ENCODE measurements at places on chromosomes 4 and X.

DNA sequence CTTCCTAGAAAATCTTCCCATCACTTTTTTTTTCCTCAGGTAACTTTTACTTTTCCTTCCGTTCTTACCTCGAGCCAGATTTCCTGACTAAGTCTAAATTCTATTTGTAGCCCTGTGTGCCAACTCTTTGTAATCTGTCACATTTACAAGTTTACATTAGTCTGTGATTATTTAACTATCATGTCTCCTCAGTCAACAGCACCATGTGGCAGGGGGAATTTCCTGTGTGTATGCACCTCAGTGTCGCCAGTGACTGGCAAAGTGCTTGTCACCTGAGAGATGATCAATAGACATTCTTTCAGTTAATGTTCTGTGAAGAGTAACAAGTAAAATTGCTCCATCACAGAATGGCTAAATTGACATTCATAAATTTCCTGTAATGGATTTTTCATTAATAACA is 468.5 kb downstream of the PDGFC start:
- DNase-seq = no peak

- no peak for DNase-seq
Measured at GRCh38 chr4:41074215-41074614, 140.1 kb downstream of the APBB2 start.

DNA sequence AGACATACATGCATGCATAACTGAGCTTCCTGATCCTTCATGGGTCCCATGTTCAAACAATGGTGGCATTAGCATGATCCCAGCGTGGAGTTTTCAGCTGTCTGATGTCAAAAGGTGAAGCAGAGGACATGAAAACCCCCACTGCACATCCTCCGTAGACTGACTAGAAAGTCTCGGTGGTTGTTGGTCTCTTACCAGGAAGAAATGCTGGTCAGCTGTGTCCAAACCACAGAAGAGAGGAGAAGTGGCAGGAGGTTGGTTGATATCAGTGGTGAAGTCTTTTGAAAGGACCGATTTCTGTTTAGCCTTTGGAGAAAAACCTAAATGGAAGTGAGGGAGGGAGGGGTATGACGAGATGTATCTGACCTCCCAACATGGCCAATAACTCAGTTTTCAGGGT is 201.9 kb downstream of the SPATA18 start:
- no peak for DNase-seq

- no peak for DNase-seq
Measured at GRCh38 chr4:184807797-184808712, 17.7 kb downstream of the ACSL1 start.

DNA sequence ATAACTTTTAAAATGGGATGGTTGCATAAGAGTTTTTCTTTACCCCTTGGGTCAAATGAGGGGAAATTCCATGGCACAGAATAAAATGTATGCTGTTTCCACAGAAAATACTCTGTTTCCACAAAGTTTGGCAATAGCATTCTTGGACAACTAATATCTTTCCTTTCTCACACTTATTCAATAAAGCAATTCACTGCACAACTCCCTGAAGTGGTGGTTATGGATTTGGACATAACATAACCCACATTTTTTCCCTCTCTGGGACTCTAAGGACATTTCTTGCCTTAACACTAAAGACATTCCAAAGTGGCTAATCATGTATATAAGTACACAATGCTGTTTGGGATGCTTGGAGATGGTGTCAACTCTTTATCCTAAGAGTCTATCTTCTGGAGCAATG is 51.7 kb upstream of the GPM6B start:
- no peak for DNase-seq

GRCh38 chr4:98804403-98804802 is 124.5 kb downstream of the EIF4E start:
- DNase-seq = no peak

GRCh38 chrX:73940893-73941470 is 363.0 kb upstream of the ZCCHC13 start:
- no peak for DNase-seq

DNA sequence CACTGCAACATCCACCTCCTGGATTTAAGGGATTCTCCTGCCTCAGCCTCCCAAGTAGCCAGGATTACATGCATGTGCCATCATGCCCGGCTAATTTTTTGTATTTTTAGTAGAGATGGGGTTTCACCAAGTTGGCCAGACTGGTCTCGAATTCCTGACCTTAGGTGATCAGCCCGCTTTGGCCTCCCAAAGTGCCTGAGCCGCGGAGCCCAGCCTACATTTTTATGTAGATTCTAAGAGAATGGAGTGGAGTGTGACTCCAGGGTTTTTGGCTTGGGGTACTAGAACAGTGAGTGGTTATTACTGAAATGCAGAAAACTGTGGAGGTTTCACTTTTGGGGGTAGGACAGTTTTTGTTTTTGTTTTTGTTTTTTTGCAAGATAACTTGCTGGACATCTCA is 806.0 kb downstream of the ADGRL3 start:
- no peak for DNase-seq

- no peak for DNase-seq
Measured at GRCh38 chr4:41241919-41242318, 14.8 kb upstream of the UCHL1 start.

Measured in hematopoietic multipotent progenitor cell treated with erythropoietin and hydrocortisone succinate and interleukin-3 and kit ligand, for 15 days (in vitro differentiated cells).